Spinal cord (tissue), 10 donors: ENCODE measurements at places on chromosomes 6 and 20.

GRCh38 chr20:60794674-60795073, 457.4 kb upstream of the CDH4 start:
- no peak for DNase-seq

- DNase-seq, result no peak
Measured at GRCh38 chr6:162971356-162971755, 243.6 kb downstream of the PACRG start.

DNA sequence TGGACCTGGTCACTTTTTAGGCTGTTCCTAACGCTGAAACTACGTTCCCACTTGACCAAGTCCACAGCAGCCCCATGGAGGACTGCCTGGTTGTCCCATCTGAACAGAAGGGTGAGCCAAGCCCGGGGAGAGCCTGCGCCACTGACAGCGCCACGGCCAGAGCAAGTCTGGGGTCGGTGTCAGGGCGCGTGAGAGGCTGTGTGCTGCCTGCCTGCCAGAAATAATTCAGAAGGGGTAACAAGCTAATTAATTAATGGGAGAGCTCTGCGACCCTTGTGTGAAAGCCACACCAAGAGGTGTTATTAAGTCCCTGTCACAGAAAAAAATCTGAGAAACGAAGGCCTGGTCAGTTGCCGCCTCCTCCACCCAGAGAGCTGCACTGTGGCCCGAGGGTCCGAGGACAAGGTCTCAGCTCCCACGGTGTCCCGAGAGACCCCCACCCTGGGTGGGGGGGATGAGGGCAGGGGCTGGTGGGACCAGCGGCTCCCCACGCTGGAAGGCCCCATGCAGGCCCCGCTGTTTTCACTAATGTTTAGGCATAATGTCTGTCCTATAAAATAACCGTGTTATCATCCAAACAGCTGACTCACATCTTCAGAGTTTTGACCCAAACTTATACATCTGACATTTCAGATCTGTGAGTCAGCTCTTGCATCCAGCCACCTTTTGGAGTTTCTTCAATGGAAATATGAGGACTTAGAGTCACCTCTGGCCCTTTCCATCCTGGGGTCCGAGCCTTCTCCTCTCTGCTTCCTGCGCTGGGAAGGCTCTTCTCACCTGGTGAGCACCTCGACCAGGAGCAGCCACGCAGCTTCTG, 58.5 kb downstream of the DLL1 start:
- no peak for DNase-seq

GRCh38 chr6:163324688-163325389, 89.7 kb upstream of the QKI start:
- DNase-seq, result peak; percentile 84

- DNase-seq, result no peak
Measured at GRCh38 chr20:40654876-40655275, 34.2 kb downstream of the MAFB start.

DNA sequence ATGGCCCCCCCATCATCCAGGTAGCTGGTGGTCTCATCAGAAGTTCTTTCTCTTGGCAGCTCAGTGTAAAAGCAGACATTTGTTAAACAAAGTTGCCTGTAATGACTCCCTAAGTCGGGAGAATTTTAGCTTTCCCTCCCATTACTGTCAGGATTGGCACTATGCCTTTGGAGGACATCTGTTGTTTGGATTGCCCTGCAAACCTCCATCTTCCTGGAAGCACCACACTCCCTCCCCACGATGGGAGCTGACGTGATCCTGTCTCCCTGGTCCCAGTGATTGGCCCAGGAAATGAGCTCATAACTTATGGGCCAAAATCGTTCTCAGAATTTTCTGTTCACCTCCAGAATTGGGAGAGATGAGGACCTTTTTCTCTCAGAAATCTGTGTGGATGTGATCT, 42.6 kb upstream of the CNR1 start:
- no peak for DNase-seq

GRCh38 chr6:35305117-35305516, 7.5 kb downstream of the DEF6 start:
- no peak for DNase-seq

DNA sequence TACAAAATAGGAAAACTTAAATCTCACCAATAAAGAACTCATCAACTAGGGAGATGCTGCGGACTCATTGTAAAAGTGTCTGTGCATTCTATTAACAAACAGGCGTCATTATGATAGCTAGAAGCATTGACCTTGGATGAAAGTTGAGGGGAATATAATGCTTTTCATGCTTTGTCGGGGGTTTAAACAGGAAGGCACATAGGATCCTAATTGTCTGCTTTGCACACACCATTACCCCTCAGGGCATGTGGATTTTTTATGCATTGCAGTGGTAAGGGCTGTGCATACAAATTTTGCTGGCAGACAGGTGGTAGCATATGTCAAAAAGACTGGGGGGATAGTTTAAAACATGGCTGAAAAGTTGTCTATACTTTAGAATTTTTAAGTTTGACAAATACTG, 447.9 kb upstream of the PLCB4 start:
- DNase-seq, result no peak

DNA sequence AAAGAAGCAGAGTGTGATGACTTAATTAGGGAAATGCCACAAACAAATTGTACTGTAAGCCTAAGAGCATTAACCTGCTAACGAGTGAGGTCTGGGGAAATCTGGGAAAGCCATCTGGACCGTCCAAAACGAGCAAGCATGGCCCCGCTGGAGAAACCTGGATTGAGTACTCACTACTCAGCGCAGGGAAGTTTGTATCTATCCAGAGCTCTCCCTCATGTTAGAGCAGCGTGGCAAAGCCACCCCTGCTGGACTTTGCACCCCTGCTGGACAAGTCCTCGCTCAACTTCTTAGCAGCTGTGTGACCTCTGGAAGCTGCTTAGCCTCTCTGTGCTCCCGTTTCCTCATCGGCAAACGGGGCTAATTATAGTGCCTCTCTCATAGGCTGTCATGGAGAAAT, 37.3 kb downstream of the PSMG4 start:
- no peak for DNase-seq

DNA sequence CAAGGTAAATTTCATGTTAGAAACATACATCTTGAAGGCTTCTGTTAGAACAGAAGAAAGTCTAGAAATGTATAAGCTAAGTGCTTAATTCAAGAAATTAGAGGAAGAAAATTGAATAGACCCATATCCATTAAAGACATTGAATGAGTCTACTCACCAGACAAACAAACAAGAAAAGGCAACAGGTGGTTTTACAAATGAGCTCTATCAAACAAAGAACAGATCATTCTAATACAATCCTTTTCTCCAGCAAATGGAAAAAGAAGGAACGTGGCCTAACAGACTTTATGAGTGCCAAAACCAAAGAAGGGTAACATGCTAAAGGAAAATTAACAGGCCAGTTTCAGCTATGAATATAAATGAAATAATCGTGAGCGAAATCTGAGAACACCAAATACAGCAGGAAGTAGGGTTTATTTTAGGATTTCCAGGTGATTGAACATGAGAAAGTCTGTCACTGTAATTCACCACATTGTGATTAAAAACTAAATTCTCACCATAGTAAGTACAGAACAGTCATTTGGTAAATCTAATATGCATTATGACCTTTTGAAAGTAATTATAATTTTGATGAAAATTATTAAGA, 22.6 kb downstream of the MTHFD1L start:
- no peak for DNase-seq

DNA sequence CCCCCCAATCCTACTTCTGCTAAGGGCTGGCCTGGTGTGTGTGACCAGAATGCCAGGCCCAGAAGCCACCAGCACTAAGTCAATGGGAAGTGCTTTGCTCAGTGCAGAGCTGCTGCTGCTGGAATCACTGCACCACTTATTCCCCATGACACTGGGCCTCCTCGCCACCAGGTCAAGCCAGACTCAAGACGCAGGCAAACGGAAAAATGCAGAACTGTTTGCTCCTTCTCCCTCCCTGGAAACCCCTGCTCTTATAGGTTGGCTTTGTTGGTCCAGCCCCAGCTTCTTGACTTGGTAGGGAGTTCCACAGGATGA, 121.9 kb downstream of the PHACTR3 start:
- DNase-seq, result no peak

DNA sequence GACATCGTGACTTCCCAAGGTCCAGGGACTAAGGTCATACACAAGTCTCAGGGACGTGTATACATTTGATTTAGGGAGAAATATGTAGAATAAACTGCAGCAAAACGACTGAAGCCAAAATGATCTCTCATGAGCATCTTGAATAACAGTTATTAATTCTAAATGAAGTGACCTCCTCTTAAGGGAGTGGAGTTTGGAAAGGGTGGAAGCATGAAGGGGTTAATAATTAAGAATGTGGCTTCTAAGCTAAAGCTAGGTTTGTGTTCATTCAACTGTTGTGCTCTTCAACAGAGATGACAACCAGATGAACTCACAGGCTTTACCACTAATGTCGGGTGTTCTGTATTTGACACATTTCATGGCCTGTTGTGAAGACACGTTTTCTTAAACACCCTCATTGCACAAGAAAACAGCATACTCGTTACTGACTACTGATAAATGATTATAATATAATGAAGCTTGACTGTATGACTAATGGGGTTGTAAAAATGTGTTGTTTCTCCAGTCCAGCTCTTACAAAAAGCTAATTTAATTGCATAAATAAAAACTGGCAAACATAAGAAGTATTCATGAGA, 1.5 kb downstream of the PPP1R14C start:
- peak; percentile 34 for DNase-seq

DNA sequence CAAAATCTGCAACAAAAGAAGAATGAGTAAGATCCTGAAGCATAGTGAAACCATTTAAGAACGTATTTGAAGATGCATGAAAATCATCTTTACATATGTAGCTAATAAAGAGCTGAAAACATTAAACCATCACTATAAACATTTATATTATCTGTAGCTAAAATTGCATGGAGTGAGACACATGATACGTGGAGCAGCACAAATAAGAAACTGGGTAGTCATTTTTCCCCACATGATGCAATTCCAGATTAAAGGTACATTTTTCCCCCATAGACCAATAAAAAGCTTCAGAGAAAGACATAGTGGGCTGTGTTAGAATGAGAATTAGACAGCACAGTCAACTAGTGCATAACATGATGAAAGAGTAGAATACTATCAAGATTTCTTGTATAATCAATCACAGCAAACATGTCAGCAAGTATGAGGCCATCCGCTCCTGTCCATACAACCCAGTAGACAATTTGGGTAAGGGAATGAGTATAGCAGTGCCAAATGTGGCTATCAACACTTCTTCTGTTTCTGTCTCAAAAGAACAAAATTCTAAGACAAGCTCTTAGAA, 67.0 kb downstream of the RSPO3 start:
- DNase-seq, result no peak

GRCh38 chr6:124983383-124984083, 21.3 kb downstream of the RNF217 start:
- no peak for DNase-seq

DNA sequence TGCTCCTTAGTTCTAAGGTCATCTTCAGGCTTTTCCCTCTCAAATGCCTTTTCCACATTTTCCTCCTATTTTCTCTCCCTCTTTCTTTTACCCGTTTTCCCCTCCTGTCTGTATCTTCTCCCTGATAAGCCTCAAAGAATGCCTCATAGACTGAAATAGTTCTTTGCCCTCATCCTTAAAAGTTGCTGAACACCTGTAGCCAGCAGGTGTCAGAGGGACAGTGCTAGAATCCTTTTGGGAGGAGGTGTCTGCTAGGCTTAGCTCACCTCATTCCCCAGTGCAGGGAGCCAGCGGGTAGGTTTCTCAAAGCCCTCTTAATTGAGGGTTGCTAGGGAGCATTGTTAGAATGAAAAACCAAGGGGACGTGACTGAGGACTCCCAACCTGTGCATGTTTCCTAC, 204.0 kb downstream of the TSHZ2 start:
- no peak for DNase-seq

GRCh38 chr20:60573003-60573680, 614.9 kb downstream of the CDH26 start:
- no peak for DNase-seq

- no peak for DNase-seq
Measured at GRCh38 chr6:79742030-79742429, 110.9 kb downstream of the SH3BGRL2 start.

GRCh38 chr20:43543138-43543537, 15.7 kb upstream of the SGK2 start:
- no peak for DNase-seq

- DNase-seq, result no peak
Measured at GRCh38 chr6:147648916-147649315, 140.4 kb downstream of the SAMD5 start.

DNA sequence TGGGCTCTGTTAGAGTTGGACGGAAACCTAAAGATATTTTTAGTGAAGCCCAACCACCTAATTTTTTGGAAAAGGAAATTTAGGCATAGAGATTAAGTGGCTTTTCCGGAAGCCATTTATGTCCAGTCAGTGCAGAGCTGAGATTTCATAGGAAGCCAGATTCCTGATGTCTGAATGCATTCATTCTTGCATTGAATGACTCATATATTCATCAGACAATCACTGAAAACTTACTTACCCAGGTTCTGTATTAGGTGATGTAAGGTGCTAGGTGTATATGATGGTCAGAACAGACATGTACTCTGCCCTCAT, 4.1 kb downstream of the SH3BGRL2 start:
- DNase-seq, result no peak

- no peak for DNase-seq
Measured at GRCh38 chr6:44220913-44221290, 2.5 kb upstream of the SLC29A1 start.

DNA sequence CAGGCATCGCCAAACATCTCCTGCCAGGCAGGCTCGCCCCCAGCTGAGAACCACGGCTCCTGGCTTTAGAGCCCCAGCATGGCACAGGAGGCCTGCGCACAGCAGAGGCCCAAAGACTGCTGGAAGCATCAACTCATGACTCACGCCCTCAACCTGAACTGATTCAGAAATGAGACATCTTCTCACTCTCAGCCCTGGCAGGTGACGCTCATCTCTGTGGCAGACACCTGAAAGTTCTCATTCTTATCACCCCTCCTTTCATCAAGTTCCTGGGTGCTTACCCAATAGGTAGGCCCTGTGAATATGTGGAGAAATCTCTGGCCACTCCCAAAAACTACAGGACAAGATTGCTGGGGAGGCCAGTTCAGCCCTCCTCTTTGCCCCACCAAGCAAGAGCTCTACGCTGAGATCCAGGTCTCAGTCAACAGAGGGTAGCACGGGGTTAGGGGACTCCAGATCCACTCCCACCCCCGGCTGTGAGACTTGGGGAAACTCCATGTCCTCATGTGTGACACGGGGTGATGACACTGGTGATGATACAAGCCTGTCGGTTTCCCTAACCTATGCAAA, 11.3 kb downstream of the NFATC2 start:
- no peak for DNase-seq

- no peak for DNase-seq
Measured at GRCh38 chr6:41071501-41071922, 644 bp downstream of the OARD1 start.
